ENCODE measurements at places on chromosomes 3 and 15. TPM values are rescaled to one million over a fixed set of nuclear protein-coding genes. Genes with fewer than 3 reads are reported as not detected.

GRCh38 chr3:61530355-61530754 lies 31.0 kb upstream of the PTPRG start:
- no peak overlapping the region for H3K27ac ChIP-seq
- DNase-seq: no peak
- H3K4me3 ChIP-seq: no peak overlapping the region

The TMA7 gene
- total RNA-seq: 153 TPM

The SLC2A2 gene
- not detected for total RNA-seq

GRCh38 chr3:23830869-23831484 lies 25.2 kb downstream of the UBE2E1 start:
- no peaks in the 10 kb centered on the region for H3K36me3 ChIP-seq
- no peaks in the 10 kb centered on the region for H3K27me3 ChIP-seq
- no peak for DNase-seq
- peaks cover 52% of the 10 kb centered on the region for H3K4me1 ChIP-seq
- H3K4me3 ChIP-seq: no peak overlapping the region

The RCCD1 gene
- 10.3 TPM for total RNA-seq

GRCh38 chr15:67511606-67512005 lies 9.3 kb upstream of the C15orf61 start:
- no peak overlapping the region for H3K4me3 ChIP-seq
- no peak overlapping the region for H3K27ac ChIP-seq
- peaks cover 30% of the 10 kb centered on the region for H3K36me3 ChIP-seq
- no peak for DNase-seq
- no peaks in the 10 kb centered on the region for H3K4me1 ChIP-seq
- no peaks in the 10 kb centered on the region for H3K27me3 ChIP-seq

The IGSF11 gene
- total RNA-seq: 1.1 TPM

DNA sequence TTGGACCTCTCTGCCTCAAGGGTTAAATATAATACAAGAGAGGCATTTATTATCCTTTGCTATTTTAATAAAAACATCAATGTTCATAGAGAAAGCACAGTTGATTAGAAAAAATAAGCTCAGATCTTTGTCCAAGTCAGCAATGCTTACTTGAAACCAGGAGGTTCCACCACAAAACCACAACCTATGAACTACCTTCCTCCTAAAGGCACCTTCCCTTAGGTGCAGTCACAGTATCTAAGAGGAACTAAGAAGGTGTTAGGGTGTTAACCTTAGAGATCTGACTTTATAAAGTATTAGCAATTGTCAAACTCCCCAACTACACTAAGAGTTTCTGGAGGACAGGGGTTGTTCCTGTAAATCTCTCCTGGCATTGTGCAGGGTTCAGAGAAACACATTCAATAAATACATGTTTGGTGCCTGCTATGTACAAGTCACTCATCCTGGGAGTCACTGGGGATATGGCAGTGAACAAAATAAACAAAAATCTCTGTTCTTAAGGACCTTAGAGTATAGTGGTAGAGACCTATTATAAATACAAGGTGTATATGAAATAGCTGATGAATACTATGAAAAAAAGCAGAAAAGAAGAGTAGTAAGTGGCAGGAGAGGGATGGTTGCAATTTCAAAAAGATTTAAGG lies 208.6 kb downstream of the NFKBIZ start:
- no peak for DNase-seq
- no peak overlapping the region for H3K4me3 ChIP-seq
- H3K4me1 ChIP-seq: peaks cover 3% of the 10 kb centered on the region
- H3K27me3 ChIP-seq: no peaks in the 10 kb centered on the region

The SLC9A9 gene
- 15.6 TPM for total RNA-seq

- H3K36me3 ChIP-seq: no peaks in the 10 kb centered on the region
- no peak overlapping the region for H3K27ac ChIP-seq
- H3K4me1 ChIP-seq: no peaks in the 10 kb centered on the region
- no peaks in the 10 kb centered on the region for H3K27me3 ChIP-seq
- H3K4me3 ChIP-seq: no peak overlapping the region
Observed at GRCh38 chr3:174949523-174949922, 90.4 kb downstream of the NAALADL2 start.

DNA sequence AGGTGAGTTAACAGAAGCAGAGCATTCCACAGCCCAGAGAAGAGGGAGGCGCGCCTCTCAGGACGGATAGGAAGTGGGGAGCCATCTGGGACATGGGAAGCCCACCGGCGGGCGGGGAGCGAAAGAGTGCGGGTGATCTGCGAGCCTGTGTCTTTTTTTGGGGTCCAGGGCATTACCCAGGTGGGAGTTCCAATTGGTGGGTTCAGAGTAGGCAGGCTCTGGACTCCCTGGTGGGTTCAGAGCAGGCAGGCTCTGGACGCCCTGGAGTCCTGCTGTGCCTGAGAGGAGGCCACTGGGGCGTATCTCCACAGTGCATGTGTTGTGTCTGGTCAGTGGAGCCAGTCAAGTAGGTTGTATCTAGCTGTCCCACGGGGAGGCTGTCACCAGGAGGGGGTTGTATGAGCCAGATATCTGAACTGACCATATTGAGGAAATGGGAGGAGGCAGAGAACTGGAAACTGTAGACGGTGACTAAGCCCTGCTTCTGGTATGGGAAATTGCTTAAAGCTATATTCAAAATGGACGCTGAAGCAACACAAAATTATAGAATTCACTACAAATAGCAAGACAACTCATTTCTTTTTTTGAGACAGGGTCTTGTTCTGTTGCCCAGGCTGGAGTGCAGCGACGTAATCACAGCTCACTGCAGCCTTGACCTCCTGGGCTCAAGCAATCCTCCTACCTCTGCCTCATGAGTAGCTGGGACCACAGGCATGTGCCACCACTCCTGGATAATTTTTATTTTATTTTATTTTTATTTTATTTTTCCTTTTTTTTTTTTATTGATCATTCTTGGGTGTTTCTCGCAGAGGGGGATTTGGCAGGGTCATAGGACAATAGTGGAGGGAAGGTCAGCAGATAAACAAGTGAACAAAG lies 34.5 kb upstream of the CHST2 start:
- no peaks in the 10 kb centered on the region for H3K27me3 ChIP-seq
- no peaks in the 10 kb centered on the region for H3K36me3 ChIP-seq
- no peak for DNase-seq
- H3K4me1 ChIP-seq: no peaks in the 10 kb centered on the region
- H3K4me3 ChIP-seq: no peak overlapping the region

DNA sequence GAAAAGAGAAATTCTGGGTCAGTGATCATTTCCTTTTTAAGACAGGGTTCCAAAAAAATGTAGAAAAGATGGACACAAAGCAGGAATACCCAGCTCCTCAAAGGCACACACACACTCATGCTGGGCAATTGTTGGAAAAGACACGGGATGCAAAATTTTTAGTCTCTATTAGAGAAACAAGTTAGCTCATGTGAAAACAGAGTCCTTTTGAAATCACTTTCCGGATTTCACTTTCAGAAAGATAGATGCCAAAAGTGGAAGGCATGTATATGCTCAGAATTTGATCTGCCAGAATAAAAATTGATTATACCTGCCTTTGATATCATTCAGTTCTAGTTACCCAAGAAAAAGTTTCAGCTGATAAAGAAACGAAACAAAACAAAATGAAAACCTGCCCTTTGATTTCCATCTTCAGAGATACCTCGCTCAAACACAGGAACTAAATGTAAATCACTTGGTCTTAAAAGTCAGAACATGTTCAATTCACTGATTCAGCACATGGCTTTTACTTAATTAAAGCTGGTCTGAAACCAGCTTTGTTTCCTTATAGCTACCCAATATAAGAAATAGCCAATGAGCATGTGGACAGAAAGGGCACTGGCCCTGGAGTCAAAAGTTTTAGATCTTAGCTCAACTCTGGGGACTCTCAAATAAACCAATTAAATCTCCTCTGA lies 52.8 kb downstream of the PLD1 start:
- no peaks in the 10 kb centered on the region for H3K36me3 ChIP-seq
- no peak overlapping the region for H3K27ac ChIP-seq
- H3K4me3 ChIP-seq: no peak overlapping the region
- no peak for DNase-seq
- peaks cover 7% of the 10 kb centered on the region for H3K4me1 ChIP-seq

The DCUN1D1 gene
- total RNA-seq: 53.2 TPM

The CHSY1 gene
- total RNA-seq: 25.6 TPM

DNA sequence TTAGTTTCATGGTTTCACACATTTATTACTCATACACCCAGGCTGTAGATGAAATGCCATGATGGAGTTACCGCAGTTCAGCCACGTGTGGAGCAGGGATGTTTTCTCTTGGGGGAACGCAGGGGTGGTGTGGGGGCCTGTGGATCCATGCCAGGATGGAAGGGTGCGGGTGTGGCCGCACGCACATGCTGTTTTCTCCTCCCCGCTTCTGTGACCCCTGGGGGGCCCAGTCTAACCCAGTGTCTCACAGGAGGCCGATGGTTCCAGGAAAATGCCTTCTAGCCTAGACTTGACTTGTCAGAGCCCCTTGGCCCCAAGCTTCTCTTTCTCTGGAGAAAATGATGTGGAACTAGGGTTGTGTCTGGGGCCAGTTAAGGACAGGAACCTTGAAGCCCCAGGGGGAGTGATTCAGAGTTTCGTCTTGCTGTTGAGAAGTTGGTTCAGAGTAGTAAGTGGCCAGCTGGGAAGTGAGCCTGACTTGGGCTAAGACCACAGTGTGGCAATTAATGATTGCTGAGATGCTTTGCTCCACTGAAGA lies 240.4 kb upstream of the BHLHE40 start:
- no peak for DNase-seq
- H3K27me3 ChIP-seq: no peaks in the 10 kb centered on the region
- no peak overlapping the region for H3K27ac ChIP-seq
- H3K36me3 ChIP-seq: peaks cover 7% of the 10 kb centered on the region
- no peak overlapping the region for H3K4me3 ChIP-seq

The KNL1 gene
- 1.5 TPM for total RNA-seq

The PLIN1 gene
- 1.3 TPM for total RNA-seq

The SKOR1 gene
- 0.41 TPM for total RNA-seq

DNA sequence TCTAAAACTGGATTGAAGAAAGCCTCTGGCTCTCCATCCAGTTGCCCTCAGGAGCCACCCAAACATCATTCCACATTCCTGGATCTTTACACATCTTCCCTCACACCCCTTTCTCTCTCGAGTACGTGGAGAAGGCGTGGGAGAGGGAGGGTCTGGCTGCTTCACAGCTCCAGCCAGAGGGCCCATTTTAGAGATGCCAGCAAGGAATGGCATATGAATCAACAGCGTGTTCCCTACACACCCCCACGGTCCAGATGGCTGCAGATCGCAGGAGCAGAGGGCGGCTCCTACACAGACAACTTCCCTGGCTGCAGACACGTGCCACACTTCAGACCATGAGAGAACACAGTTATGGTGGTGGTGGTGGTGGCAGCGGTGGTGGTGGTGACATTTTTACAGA lies 280.1 kb downstream of the ERC2 start:
- H3K27ac ChIP-seq: no peak overlapping the region
- H3K27me3 ChIP-seq: no peaks in the 10 kb centered on the region
- H3K36me3 ChIP-seq: no peaks in the 10 kb centered on the region
- DNase-seq: no peak
- no peaks in the 10 kb centered on the region for H3K4me1 ChIP-seq

GRCh38 chr15:31367730-31368344 lies 41.2 kb downstream of the KLF13 start:
- DNase-seq: peak; percentile 50

GRCh38 chr3:47825590-47825989 lies 22.7 kb downstream of the DHX30 start:
- H3K36me3 ChIP-seq: peaks cover 55% of the 10 kb centered on the region
- peak overlapping the region; percentile 98 for H3K4me3 ChIP-seq
- H3K27ac ChIP-seq: peak overlapping the region; percentile 85
- H3K4me1 ChIP-seq: peaks cover 24% of the 10 kb centered on the region

- H3K4me1 ChIP-seq: no peaks in the 10 kb centered on the region
- no peaks in the 10 kb centered on the region for H3K27me3 ChIP-seq
- H3K27ac ChIP-seq: no peak overlapping the region
- H3K4me3 ChIP-seq: no peak overlapping the region
Observed at GRCh38 chr15:67998599-67999133, 55.4 kb upstream of the PIAS1 start.

DNA sequence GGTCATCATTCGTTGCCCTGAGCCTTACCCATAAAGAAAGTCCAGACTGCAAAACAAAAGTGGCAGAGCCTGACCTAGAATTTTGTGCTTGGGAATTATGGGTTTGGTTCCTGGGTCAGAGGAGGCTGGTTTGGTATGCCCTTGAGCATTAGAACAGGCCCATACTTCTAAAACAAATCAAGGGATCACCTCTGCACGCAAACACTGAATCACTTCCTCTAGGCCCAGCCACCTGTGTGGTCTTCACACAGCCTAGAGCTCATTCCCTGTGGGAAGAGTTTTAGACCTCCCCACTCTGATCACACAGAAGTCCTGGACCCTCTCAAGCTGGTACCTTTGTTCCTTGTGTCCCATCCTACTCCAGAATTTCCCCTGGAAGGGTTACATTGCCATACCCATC lies 59.4 kb downstream of the B3GNT5 start:
- H3K36me3 ChIP-seq: no peaks in the 10 kb centered on the region
- H3K27ac ChIP-seq: no peak overlapping the region
- DNase-seq: no peak
- H3K27me3 ChIP-seq: no peaks in the 10 kb centered on the region

- DNase-seq: no peak
- no peak overlapping the region for H3K27ac ChIP-seq
Observed at GRCh38 chr3:31341130-31341529, 191.6 kb upstream of the STT3B start.

The CPEB1 gene
- 2.7 TPM for total RNA-seq

GRCh38 chr3:73052857-73053256 lies 8.6 kb upstream of the EBLN2 start:
- H3K27me3 ChIP-seq: no peaks in the 10 kb centered on the region
- DNase-seq: no peak
- H3K27ac ChIP-seq: no peak overlapping the region
- peaks cover 14% of the 10 kb centered on the region for H3K4me1 ChIP-seq
- H3K36me3 ChIP-seq: peaks cover 12% of the 10 kb centered on the region
- H3K4me3 ChIP-seq: no peak overlapping the region

DNA sequence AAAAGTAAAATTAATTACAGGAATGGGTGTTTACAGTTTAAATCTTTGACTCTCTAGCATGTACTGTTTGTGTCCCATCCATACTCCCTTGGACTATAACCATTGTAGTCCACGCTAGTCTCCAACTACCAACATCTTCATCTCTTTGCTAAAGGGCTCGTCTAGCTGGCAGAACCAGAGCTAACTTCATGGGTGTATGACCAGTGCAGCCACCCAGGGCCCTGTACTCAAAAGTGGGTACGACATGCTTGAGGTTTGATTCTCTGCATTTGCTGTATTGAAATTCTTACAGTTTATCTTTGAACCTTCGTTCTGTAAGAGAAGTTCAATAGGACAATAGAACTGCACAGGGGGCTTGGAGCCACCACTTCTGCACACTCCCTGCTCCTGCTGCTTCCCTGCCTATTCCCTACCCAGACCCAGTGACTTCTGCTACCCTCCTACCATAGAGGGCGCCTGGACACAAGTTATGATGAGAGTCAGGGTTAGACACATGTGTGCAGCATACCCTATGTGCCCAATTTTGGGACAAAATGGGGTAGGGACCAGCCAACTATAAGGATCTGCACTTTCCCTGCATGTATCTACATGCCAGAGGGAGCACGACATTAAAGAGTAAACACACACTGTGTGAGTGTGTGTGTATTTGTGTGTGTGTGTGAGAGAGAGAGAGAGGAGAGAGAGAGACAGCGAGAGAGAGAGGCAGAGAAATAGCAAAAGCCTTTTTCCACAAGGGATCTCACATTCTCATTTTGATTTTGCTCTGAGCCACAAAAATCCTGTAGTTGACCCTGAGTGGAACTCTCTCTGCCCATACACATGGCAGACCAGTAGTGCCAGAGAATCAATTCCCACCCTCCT lies 59.0 kb upstream of the NECTIN3 start:
- no peak overlapping the region for H3K4me3 ChIP-seq
- H3K27me3 ChIP-seq: no peaks in the 10 kb centered on the region
- H3K36me3 ChIP-seq: no peaks in the 10 kb centered on the region
- no peak overlapping the region for H3K27ac ChIP-seq
